Activated naive CD4-positive, alpha-beta T cell (primary cell): ENCODE measurements at places on chromosomes 1 and 21.

DNA sequence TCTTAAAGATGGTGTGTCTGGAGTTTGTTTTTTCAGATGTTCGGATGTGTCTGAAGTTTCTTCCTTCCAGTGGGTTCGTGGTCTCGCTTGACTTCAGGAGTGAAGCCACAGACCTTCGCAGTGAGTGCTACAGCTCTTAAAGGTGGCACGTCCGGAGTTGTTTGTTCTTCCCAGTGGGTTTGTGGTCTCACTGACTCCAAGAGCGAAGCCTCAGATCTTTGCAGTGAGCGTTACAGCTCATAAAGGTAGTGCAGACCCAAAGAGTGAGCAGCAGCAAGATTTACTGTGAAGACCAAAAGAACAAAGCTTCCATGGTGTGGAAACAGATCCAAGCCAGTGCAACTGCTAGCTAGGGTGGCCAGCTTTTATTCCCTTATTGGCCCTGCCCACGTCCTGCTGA, 1430.4 kb upstream of the B3GALT2 start:
- no peak for DNase-seq

- no peak for DNase-seq
Measured at GRCh38 chr1:53189061-53189460, 7.6 kb upstream of the CPT2 start.

DNA sequence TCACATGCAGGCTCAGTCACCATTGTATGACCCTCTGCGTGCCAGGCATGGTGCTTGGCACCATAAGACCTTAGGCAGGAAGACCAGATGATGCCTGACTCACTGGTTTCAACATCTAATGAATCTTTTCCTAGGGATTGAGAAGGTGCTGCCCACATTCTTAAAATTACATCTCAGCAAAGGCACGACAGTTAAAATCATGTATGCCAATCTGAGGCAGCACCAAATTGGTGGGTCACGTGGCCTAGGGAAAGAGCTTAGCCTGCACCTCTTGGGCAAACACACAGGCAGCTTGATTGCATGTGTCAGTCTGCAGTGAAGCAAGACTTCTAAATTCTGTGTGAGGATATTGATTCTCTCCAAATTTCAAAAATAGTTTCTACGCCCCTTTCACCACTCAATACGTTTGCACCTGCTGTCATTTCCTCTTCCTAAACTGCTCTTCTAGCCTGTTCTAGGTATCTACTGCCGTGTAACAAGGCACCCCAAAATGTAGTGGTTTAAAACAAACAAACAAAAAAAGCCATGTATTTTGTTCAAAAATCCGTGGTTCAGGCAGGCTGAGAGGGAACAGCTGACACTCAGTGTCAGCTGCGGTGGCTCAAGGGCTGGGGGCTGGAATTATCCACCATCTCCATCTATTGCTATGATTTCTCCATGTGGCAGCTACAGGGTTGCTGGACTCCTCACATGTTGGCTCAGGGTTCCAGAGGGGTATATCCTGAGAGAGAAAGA, 160.2 kb upstream of the FGGY start:
- DNase-seq, result no peak

DNA sequence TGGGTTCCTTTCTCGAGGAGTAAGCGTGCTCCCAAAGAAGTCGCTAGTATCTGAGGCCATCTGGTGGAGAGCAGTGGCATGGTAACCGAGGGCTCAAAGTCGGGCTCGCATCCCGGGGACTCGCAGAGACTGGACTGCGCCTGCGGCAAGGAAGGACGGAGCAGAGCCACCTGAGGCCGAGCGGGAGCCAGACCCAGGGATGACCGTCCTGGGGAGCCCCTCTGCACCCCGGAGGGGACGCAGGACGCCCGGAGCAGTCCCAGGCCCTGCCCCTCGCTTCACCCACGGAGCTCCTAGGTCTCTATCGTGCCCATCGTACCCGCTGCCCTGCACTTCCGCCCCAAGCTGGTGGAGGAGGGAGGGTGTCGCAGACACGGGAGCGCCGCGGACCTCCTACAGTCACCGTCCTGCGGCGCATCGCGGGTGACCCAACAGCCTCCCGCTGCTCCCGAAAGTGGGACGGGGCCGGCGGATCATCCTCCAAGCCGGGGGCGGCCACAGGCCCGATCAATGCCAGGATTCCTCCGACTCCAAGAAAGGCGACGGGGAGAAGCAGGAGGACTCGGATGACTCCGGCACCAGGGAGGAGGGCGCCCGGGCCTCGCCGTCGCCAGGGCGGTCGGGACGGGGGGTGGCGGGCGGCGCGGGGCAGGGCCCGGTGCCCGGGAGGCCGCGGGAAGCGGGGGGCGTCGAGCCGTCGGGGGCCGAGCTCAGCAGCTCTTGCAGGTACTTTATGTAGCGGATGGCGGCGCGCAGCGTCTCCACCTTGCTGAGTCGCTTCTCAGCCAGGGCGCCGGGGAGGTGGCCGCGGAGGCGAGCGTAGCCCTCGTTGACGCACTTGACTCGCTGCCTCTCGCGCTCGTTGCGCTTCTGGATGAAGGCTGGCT, 2.3 kb upstream of the CACNA1S start:
- no peak for DNase-seq

- DNase-seq, result no peak
Measured at GRCh38 chr1:10402729-10403274, 3.9 kb downstream of the PGD start.

GRCh38 chr1:202815120-202815519, 4.4 kb downstream of the PCAT6 start:
- DNase-seq, result no peak

DNA sequence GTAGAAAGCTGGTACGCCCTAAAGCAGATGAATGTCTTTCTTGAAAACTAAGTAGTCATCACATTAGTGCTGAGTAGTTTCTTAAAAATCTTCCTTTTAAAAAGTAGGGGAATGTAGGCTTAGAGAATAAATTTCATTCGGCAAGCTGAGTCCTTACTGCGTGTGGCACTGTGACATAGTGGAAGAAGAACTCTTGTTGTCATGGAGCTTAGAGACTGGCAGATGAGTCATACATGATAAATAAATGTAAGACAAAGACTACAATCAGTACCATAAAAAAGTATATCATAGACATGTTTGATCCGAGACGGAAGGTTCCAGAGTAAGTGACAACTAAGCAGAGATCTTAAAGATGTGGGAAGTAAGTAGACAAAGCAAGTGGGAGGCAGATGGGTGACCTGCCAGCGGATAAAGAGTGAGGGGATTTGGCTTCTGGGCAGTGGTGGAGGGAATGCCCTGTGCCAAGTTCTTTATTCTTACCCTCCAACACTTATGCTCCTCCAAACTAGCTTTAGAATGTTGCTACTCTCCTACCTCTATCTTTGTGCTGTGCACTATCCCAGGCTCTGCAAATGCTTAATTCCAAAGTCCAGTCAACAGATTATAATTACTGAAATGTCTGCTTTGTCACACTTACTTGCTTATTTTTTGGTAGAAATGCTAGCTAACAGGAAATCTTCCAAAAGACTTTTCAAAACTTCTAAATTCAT, 608.5 kb upstream of the USP24 start:
- no peak for DNase-seq

- no peak for DNase-seq
Measured at GRCh38 chr1:90486996-90487395, 230.1 kb downstream of the BARHL2 start.

DNA sequence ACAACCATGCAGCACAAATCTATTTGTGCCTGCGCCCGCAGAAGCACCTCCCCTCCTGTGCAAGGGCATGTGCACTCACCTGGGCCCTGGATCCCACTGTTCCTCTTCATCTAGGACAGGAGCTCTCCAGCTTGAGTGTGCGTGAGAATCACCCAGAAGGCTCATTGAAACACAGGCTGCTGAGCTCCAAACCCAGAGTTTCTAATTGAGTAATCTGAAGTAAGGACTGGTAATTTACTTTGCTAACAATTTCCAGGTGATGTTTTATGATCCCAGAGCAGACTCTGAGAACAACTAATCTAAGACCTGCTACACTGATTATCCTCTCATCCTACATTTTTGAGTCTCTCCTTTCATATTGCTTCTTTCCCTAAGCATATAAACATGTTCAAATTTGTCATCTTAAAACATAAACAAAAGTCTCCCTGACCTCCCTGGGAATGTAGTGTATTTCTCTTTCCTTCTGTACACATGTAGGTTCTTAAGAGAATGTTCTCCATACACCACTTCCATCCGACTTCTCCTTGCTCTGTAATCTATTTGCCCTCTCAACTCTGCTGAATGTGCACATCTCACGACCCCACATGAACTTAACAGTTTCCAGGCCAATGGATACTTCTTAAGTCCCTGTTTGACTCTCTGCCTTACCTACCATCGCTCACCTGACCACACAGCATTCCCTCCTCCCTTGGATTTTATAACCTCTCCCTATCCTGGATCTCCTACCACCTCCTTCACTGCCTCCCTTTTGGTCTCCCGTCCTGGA, 522.5 kb downstream of the SMYD3 start:
- no peak for DNase-seq

DNA sequence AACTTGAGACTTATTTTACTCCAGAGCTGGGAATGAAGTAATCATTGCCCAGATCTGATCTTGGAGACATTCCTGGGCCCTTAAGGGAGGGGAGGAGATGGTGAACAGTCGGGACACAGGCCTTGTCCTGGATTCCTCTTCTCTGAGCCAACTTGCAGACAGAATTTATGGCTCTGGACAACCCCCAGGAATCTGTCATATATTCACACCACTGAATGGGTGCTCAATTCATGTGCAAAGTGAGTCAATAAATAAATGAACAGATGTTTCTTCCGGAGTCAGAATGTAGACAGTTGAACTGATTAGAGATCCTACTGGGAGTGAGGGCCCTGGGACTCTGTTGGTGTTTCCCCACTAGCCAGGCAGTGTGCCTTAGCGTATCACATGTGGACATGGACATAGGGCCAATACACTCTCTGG, 2.6 kb downstream of the TUFT1 start:
- DNase-seq, result no peak

DNA sequence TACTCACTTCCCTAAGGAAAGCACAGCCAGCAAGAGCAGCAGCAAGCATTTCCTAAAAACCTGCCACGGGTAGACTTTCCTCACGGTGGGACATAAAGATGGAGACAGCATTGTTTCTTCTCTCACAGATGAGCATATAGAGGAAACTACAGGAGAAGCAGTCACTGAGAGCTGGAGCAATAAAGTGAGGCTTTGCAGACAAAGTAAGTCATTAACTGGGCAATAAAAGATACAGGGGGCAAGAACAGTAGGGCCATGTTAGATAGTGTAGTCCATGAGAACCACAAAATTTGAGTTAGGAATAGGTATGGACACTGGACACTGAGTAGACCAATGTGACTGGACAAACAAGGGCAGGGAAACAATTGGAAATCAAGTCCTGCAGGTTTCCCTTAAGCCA, 240.1 kb upstream of the NFIA start:
- no peak for DNase-seq

DNA sequence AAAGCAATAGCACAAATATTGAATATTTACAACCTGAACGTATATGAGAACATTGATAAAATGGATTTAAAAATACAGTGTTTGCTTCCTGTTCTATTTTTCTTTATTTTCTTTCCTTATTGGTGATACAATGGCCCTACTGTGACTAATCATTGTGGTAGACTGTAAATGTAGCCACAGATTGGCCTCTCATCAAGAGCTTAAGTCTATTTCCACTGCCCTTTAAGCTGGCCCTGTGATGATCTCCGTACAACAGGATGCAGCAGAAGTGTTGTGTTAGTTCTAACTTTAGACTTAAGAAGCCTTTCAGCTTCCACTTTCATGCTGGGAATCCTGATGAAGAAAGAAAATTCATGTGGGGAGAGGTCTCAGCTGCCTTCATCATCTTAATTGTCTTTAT, 285.6 kb upstream of the B3GALT2 start:
- no peak for DNase-seq

DNA sequence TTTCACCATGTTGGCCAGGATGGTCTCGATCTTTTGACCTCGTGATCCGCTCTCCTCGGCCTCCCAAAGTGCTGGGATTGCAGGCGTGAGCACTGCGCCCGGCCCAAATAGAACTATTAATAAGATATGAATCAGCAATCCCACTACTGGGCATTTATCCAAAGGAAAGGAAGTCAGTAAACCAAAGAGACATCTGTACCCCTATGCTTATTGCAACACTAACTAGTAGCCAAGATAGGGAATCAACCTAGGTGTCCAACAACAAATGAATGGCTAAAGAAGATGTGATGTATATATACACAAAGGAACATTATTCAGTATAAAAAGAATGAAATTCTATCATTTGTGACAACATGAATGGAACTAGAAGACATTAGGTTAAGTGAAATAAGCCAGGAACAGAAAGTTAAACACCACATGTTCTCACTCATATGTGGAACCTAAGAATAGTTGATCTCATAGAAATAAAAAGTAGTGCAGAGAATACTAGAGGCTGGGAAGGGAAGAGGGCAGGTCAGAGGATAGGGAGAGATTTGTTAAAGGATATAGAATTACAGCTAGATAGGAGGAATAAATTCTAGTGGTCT, 48.8 kb downstream of the XPR1 start:
- no peak for DNase-seq

DNA sequence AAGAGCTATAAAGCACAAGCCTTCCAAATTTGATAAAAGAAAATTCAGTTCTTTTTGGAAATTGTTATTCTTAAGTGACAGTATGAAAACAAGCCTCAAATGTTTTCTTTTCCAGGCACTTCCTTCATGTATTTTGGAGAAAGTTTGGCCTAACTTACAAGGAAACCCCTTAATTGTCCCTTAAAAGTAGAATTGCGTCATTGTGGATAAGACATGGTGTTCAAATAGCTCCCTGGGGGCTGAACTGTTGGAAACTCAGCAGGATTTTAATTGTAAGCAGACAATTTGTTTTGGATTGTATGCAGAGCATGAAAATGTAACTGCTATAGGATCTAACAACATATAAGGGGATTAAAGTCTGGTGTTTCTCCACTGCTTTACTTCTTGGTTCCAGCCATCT, 35.4 kb upstream of the FGGY start:
- no peak for DNase-seq

DNA sequence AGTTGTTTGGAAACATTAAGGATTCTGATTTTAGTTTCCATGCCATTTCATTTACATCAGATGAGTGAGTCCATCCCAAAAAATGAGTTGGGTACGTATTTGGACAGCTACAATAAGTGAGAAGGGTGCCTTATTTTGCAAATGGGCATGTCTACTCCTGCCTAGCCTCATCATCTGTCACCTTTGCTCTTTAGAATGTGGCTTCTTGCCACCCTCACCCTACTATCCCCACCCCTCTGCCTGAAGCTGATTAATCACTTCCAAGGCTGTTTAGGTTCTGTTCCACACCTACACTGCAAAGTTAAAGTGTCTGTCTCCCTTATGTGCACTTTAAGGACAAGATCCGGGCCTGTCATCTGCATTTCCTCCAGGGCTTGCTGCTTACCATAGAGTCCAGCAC, 61.2 kb downstream of the ST6GALNAC5 start:
- no peak for DNase-seq

- DNase-seq, result peak; percentile 27
Measured at GRCh38 chr1:6148497-6149241, 31.5 kb downstream of the CHD5 start.

GRCh38 chr1:64304823-64305222, 101.4 kb downstream of the UBE2U start:
- no peak for DNase-seq

GRCh38 chr1:17460219-17460618, 20.7 kb upstream of the RCC2 start:
- DNase-seq, result no peak
